ENCODE measurements at places on chromosomes 16 and 17.

GRCh38 chr16:69443927-69444631 lies 19.7 kb downstream of the CYB5B start:
- peak; percentile 16 for DNase-seq

DNA sequence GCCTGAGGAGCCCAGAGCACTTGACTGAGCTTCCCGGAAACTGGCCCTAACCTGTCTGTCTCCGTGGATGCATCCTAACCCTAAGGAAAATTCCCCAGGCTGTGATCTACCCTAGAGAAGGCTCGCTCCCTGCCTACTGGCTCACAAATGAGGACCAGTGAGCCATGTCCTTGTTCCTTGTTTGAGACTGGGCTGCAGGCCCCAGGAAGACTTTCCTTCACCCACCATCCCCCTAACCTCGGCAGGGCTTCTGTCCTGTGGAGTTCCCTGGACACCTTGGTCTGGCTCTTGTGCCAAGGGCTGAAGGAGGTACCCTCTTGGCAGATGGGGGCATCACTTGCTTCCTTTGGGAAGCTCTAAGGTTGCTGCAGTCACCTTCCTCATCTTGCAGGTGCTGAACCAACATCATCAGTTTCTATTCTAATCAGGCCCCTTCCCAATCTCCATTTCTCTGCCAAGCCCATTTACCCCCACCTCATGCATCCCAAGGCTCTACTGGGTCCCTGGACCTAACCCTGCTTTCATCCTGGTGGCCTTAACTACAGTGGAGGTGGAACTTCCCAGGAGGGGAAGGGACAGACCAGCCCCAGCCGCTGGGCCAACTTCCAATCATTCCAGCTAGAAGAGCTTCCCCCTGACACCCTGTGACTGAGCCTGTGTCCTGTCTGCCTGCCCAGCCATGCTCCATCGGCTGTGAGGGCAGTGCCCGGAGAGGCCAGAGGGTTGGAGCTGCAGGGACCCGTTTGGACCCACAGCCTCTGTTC lies 12.4 kb downstream of the RNF40 start:
- DNase-seq, result no peak

DNA sequence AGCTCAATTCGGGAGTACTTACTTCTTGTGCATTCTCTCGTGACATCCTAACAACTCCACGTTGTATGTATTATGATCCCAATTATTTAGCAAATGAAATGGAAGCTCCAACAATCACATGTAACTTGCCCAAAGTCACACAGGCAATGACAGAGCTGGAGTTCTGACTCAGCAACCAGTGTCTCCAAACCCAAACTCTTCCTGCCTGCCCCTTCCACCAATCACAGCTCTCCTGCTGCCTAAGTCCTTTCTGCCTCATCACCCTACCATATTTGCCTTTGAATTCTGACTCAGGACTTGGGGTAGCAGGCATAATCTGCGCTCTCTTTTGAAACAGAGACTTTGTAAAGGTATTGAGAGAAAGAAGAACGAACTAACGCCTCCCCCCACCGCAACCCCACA lies 245.2 kb upstream of the MAF start:
- DNase-seq, result no peak

DNA sequence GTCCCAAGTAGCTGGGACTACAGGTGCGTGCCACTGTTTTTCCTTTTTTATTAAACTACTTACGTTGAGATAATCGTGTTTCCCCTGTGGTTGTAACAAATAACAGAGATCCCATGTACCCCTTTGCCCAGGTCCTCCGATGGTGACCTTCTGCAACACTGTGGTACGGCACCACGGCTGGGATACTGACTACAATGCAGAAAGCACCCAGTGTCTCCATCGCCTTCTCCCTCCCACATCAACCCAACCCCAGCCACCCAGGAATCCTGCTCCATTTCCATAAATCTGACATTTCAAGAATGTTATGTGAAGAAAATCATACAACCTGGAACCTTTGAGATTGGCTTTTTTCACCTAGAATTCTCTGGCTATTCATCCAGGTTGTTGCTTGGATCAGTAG lies 22.1 kb downstream of the MPRIP start:
- no peak for DNase-seq

GRCh38 chr17:27577884-27578717 lies 52.9 kb upstream of the LGALS9 start:
- DNase-seq, result no peak
